ENCODE measurements at places on chromosomes 4 and X.
A peak's percentile ranks its signal among the peaks of the same experiment; 100 is the strongest.

DNA sequence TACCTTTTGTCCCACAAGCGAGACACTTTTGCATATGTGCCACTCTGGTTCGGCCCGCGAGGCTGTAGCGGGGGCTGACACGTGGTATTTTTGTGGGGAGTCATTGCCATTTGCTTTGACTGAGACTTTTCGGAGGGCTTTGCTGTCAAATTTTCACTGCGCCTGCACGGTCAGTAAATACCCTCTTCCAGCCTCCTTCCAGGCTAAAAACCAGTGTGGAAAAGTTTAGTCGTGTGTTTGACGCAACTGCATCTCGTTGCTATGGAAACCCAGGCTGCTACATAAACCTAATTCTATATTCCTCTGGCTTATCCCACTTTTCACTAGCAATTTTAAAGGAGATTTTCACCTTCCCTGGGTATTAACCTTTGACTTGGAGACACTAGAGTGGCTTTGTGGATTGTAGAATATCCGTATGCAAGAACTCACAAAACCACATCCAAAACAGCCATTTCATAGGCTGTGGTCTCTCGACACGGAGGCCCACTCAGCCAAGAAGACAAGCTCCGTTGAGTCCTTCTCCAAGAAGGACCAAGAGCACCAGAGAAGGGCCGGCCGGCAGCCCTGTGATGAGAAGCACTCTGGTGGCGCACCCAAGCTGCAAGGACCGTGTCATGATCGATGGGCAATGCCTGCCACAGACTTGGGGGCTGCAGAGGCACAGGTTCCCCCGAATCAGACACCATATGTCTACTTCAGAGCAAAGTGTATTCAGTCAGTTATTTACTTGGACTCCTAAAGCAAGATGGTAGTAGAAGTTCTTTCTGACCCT lies 38.4 kb upstream of the ENPP6 start:
- DNase-seq = no peak

DNA sequence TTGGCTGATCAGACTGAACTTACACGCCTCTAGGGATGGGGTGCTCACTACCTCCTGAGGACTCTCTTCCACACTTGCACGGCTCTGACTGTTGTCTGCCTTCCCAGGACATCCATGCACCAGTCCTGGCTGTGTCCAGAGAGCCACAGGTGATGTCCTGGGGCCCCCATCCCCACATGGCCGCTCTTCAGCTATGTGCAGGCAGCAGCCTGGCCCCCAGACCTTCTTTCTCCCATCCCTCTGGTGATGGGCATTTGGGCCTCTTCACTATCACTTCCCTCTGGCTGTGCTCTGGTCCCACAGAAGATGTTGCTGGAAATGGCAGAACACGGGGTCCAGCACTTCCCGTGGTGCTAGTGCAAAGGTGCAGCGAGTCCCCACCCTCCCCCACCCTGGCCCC lies 40.9 kb upstream of the HMX1 start:
- DNase-seq = no peak

DNA sequence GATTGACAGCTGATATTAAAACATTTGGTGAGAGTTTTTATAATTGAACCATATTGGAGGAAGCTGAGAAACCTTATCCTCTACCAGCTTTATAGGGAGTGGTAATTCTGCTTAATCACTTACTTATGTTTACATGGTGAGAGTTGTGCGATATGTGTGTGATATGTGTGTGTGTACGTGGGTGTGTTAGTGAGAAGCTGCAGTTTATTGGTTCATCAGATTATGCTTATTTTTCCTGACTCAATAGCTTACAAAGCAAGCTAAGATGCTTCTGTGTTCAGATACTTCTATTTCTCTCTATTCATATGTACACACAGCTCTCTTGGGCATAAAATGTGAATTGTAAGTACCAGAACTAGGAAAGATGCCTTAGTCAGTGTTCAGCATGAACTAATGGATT lies 343.7 kb downstream of the GRIA2 start:
- no peak for DNase-seq

GRCh38 chrX:136619899-136620505 lies 28.0 kb upstream of the CD40LG start:
- no peak for DNase-seq

DNA sequence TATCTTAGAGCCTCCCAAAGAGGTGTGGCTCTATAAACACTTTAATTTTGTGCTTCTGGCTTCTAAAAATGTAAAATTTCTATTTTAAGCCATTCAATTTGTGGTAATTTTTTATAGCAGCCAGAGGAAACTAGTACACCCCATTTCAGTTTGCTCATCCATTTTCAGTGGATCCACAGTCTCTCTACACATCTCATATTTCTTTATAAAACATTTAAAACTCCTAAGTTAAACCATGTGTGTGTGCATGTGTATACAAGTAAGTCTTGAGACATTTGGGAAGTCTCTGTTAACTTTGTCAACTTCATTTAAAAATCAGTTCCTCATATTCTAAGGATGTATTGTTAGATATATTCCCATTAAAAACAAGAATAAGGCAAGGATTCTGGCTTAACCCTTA lies 273.2 kb downstream of the IL15 start:
- DNase-seq = no peak

DNA sequence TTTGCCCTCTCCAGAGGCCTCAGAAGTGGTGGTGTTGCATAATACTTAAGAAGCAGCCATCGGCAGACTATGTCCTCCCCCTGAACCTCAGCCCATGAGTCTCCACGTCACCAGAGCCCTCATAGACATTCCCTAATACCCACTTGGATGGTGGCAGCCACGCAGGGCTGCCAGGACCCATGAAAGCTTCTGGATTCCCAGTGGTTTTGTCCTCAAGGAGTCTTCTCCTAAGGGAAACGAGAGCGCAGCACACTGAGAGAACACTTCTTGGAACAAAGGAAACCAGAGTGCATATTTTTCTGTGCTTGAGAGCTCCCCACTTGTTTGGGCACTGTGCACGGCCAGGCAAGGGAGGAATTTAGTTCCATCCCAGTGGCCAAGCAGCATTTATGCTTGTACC lies 204.1 kb upstream of the DMD start:
- no peak for DNase-seq

DNA sequence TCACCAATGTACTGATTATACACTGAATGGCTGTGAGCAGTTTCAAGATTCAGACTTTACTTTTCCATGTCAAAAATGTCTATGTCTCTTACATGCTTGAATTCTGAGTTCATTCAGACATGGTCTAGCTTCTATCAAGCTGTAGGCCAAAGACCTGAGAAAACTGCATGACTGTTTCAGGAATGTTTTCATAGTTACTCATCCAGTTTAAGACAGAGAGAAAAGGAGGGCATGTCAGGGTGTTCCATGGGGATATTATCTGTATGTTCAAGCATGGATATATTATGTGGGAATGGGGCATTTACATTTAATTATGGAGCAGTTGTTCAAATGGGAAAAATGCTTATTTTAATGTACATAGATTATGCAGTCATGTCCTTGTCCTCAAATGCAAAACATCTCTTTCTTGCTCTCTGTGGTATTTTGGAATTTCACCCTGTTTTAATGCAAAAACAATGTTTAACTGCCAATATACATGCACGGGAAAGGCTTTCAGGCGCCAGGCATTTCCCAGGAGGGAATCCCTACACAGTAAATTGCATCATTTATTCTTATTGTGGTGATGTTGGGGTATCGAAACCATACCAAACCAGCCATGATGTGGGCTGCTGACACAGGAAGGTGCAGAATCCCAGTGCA lies 429.1 kb upstream of the INTU start:
- DNase-seq = peak; percentile 72

DNA sequence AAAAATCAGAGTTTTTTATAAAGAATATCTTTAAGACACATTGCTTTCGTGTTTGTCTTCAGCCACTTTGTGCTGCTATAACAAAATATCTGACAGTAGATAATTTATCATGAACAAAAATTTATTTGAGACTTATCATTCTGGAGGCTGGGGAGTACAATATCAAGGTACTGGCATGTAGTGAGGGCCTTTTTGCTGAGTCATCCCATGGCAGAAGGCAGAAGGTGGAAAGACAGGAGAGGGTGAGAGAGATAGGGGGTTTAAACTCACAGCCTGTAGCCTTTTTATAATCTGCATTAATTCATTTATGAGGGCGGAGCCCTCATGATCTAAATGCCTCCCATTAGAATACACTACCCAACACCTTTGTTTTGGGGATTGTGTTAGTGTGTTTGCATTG lies 431.2 kb upstream of the FAM47C start:
- no peak for DNase-seq

GRCh38 chr4:79212311-79212710 lies 113.5 kb downstream of the NAA11 start:
- DNase-seq = no peak

DNA sequence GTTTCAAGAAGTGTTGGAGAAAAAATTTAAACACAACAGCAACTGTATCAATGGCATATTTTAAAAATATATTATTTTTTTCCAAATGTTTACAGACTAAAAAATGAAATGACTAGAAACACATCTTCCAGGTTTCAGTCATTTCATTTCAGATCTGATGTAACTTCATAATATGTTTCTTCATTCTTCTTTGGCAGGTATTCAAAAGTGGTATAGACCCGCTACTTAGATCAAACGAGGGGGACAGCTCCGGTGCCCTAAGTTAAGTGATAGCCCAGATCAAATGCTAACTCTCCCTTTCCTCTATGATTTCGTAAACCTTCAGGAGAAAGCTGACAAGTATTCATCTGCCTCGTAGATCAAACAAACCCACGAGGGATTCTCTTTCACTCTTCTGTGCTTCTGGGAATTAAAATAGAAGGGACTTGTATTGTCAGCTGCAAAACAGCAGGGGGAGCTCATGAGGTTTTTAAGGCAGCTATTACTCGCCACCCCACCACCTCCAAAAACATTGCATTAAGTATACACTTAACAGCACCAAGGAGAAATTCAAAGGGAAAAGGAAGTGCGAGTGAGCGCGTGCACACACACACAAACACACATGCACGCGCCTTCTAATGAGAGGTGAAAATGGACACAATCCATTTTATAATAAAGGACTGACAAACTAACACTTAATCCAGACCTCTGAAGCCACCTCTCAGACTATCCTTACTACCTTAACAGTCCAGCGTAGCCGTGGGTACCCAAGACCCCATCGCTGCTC lies 21.4 kb downstream of the HELT start:
- DNase-seq = peak; percentile 66

- DNase-seq = no peak
Observed at GRCh38 chr4:186027405-186027804, 41.6 kb upstream of the TLR3 start.

- peak; percentile 16 for DNase-seq
Observed at GRCh38 chrX:140664939-140665338, 44.6 kb upstream of the LINC00632 start.

DNA sequence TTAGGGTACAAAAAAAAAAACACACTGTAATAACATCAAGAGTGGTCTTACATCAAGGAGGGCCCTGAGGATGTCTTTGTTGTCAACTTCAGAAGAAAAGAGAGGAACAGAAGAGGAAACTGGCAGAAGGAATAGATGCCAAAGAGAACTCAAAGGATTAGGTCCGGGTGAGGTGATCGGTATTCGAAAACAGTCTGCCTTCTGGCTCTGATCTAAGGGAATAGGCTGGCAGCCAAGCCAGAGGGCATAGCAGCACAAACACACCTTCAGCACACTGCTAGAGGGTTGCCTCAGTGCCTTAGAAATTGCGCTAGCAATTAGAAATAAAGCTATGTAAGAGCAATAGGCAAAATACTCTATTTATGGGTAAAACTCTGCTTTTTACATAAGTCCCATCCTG lies 91.4 kb upstream of the TTC29 start:
- no peak for DNase-seq

GRCh38 chr4:147837435-147837834 lies 105.5 kb downstream of the ARHGAP10 start:
- DNase-seq = no peak

DNA sequence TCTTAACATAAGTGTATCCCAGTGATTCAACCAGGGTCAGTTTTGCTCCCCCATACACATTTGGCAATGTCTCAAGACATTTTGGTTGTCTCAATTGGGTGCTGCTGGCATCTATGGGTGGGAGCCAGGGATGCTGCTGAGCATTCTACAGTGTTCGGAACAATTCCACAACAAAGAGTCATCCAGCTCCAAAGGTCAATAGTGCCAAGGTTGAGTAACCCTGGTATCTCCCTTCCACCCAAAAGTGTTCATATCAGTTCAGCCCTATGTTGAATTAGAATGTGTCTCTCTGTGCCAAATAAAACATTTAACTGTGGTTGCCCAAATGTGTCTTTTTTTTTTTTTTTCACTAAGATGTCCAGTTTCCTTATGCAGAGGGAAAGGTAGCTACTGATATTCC lies 129.4 kb upstream of the RAI2 start:
- DNase-seq = no peak

- DNase-seq = peak; percentile 66
Observed at GRCh38 chr4:76430519-76431388, 4.3 kb upstream of the SHROOM3 start.

GRCh38 chr4:55637272-55637820 lies 1.2 kb upstream of the NMU start:
- no peak for DNase-seq

DNA sequence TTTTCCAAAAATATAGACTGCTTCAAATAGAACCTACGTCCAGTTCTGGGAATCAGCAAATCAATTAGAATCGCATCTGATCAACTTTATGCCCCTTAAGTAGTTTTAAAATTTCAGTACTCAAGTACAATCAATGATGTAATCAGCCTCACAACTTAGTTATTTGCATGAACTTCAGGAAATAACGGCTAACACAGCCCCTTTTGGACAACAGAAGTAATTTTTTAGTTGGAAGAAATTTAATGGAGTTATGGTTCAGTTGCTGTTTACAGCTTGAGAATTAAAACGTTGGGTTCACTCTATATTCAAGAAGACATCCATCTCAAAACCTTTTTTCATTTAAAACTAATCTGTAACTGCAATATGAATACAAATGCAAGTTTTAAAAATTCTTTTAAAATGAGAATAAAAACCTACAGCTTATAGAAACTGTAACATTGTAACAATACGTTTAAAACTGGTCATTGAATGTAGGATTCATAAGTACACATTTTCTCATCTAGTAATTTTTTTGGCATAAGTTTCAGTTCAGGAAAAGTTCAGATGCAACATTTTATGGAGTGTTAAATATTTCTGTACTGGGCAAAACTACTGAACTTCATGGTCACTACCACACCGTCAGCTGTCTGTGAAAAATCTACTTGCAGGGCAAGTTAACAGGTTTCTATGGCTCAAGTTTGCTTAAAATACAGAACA lies 956 bp downstream of the TAPT1 start:
- DNase-seq = peak; percentile 58

DNA sequence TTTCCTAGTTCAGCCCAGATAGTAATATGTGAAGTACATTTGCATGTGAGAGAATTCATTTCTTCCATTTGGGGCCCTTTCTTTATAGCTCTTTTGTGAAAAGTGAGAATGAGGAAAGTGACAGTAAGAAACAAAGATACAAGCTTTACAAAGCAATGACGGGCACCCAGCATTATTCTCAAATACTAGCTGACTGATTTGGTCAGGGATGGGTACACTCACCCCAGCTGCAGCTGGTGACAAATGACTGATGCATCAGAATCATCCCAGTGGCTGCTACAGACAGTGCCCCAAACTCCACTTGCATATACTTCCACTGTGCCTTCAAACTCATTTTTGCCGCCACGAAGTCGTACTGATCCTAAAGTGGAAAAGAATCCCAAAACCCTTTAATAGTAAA lies 14.8 kb downstream of the PRSS12 start:
- DNase-seq = peak; percentile 31

GRCh38 chr4:147371661-147372060 lies 109.2 kb upstream of the EDNRA start:
- DNase-seq = peak; percentile 90

GRCh38 chrX:21863241-21863640 lies 7.5 kb downstream of the YY2 start:
- DNase-seq = no peak

GRCh38 chr4:1516881-1517480 lies 110.7 kb upstream of the NKX1-1 start:
- no peak for DNase-seq

- DNase-seq = peak; percentile 51
Observed at GRCh38 chrX:20361890-20362262, 95.2 kb upstream of the RPS6KA3 start.
